GM04503 (cell line): ENCODE measurements at places on chromosomes 7 and 10.

- no peak for DNase-seq
Observed at GRCh38 chr10:15609246-15609645, 110.5 kb downstream of the ITGA8 start.

DNA sequence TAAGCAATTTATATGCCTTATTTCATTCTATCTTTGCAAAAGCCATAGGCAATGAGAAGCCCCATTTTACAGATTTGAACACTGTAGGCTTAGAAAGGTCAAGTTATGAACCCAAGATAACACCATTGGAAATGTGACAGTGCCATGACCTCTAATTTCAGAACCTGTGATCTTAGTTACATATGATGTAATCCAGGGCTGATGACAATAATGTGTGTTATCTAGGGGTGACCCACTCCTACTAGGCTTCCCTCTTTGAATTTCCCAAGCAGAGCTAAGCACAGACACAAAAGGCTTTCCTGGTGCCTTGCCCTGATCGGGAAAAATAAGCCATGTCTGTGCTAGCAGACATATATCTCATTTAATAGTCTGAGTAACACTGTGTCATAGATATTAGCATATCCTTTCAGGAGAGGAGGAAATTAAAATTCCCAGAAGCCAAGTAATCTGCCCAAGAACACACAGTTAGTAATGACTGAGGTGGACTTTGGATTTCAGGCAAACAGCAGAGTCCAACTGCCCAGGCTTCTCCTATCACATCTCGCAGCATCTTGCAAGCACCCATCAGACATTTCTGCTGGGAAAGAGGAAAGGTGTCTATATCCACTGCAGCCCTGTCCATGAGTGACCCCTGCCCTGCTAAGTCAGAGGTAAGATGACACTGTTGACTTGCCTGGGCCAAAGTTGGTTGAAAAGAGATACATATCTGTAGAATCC, 2.8 kb upstream of the TECTB start:
- DNase-seq = no peak

- DNase-seq = no peak
Observed at GRCh38 chr7:83446102-83446669, 202.8 kb downstream of the SEMA3E start.

DNA sequence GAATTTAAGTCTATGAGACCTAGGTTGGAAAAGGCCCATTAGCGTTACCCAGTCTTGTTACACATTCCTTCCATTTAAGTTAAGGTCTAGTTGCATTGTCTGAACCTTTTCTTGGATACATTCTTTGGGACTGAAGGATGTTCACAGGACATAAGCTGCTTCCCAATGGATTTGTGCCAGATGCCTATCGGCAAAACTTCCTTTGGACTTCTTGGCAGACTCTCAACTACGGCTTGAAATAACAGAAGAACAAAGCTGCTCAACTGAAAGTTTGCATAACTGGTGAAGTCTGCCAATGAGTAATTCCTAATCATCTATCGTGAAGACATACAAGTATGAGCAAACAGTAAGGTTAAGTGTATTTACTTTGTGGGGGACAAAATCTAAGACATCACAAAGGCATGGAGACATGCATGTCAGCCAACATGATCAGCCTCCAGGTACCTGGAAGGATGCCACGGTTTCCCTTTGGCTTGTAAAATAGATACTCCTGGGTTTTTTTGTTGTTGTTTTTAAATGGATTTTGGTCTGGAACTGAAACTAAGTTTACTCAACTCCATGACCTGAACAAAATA, 35.4 kb downstream of the MALSU1 start:
- peak; percentile 93 for DNase-seq

DNA sequence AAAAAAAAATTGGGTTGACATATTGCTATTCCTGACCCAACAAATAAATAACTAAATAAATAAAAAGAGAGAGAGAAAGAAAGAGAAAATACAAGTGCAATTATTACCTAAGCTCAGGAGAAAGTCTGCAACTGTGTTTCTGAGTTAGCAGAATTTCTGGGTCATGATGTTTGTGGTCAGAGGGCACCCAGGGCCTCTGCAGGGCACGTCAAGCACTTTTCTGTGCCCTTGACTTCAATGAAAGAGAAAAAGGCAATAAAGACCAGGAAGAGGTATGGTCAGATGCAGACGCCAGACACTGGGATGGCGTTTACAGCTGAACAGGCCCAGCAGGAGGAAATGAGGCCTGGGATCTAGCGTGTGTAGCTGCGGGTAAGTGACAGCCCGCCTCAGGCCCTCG, 160.9 kb upstream of the GDF10 start:
- no peak for DNase-seq

- peak; percentile 98 for DNase-seq
Observed at GRCh38 chr10:63699785-63700613, 178.8 kb downstream of the REEP3 start.

DNA sequence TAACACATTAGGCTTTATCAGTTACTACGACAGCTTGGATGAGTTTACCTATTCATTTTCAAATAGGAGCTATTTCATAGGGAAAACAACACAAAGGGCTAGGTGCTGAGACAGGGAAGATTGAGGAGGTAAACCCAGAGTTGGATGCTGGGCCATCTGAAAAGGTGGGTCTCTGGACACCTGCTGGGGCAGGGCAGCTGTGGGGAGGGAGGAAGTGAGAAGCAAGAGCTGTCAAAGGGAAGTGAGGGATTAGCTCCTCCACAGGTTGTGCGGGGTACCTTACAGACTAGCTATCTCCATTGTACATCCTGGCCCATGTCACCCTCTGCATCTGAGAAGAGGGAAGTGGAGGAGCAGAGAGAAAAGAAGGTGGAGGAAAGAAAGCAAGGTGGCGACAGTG, 48.9 kb downstream of the BLNK start:
- no peak for DNase-seq

DNA sequence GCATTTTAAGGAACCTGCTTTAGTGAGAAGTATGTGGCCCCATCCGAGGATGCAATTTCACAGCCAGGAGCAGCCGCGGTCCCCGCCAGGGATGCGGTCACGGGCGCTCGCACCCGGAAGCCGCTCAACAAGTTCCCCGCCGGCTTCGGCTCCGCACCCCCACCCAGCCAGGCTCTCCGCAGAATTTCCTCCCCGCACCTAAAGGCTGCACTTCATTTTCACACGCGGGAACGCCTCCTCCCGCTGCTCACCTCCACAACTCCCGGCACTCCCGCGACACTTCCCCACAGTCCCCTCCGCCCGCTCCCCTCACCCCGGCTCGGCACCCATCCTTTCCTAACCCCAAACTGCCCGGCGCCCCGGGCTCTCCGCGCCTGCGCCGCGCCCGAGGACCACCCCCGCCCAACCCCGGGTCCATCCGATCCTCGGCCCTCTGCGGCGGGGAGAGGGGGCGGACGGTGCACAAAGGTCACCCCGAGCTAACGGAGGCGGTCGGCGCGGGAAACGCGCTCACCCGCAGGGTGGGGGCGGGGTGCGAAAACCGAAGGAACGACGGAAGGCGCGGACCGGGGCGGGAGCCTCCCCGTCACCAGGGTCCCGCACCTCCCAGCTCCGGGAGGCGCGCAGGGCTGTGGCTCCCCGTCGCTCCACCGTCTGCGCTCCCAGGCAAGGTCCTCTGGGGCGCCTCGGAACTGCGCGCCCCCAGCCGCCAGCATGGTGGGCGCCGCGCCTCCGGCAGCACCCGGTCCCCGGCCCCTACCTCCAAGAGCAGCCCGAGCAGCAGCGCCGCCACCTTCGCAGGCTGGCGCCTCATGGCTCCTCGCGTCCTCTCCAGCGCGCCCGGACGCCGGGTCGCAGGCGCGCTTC, 558 bp downstream of the VOPP1 start:
- DNase-seq = no peak

- no peak for DNase-seq
Observed at GRCh38 chr7:76071316-76072242, 23.7 kb downstream of the MDH2 start.

DNA sequence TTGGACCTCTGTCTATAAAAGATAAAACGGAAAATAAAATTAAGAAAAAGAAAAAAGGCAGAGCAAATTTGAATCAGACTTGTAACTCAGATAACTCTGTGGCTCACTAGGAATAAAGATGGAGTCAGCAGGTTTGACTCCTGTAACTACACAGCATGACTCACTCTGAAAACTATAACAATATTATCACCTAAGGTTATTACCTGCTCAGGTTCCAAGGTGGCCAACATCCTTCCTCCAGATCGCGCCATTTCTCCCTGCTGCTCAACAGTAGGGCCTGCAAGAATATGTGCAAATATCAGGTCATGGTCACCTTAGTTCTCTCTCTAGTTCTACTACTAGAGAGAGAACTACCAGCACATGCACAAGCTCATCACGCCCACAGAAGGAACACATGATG, 30.0 kb downstream of the ALDH18A1 start:
- no peak for DNase-seq

- DNase-seq = no peak
Observed at GRCh38 chr7:69932034-69932628, 333.9 kb downstream of the AUTS2 start.

DNA sequence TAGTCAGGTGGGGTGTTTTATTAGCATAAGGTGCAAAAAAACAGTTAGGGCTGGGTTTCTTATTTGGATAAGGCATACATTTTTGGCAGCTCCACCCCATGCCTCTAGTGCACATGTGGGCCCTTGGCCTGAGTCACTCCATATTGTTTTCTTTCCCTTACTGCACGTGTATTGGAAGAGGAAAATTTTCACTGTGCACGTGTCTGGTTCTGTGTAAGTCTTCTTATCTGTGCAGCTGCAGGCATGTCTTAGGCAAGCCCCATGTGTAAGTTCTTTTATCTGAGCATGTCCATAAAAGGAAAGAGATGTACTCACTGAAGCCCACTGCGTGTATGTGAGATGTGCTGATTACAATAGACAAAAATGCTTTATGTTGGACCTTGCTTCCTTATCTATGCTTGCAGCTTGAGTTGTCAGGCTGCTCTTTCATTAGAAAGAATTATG, 540.3 kb upstream of the IGFBP3 start:
- no peak for DNase-seq

DNA sequence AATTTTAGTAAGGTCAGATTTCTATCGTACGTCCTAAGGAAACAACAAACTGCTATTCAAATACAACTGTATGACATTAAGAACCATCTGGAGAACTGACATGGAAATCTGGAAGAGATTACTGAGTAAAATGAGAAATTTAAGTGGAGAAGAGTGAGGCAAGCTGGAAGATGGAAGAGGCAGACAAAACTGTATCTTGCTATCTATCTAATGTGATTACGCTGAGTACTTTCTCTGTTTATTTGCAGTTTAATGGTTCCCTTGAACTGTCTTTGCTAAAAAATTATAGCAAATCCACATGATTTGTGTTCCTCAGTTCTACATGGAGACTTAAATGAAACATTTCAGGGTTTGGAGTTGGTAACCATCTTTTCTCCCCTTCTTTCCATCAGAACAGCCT, 927.1 kb upstream of the MBL2 start:
- no peak for DNase-seq

DNA sequence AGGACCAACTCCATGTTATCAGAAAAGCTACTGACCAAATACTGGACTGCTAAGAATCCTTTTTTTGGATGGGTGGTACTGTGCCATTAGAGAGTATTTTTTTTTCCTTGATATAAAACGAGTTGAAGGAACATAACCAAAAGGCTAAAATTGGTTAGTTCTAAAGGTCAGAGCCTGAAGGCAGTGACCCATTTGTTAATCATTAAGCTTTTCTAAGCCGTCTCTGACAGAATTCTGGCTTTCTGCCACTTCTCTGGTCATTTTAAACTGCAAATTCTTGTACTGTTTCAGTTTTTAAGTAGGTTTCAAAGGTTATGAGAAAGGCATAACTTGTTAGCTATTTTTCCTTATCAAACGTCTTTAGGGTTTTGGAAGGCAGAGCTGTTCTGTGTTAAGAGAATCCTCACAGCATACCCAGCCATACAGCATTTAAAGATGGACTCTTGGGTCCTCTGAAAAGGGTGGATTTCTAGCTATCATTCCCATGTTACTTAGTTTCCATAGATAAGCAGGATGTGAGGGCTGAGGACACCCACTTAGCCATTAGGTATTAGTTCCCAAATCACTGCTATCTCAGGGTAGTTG, 196.8 kb downstream of the RNLS start:
- DNase-seq = no peak

DNA sequence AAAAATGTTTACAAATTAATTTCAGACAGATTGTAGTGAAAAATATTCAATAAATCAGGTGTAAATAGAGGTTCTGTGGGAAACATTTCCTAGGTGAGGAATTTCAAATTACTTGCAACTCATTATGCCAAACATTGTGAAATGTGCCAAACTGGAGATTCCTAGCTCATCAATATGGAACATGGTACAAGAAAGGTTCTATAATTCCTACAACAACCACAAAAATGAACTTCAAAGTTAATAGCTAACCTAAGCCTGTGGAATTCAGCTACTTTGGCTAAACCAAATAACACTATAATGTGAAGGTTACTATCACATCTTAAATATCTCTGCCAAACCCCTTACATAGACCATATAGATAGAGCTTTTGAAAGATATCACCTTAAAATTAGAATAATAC, 223.3 kb upstream of the HGF start:
- no peak for DNase-seq

DNA sequence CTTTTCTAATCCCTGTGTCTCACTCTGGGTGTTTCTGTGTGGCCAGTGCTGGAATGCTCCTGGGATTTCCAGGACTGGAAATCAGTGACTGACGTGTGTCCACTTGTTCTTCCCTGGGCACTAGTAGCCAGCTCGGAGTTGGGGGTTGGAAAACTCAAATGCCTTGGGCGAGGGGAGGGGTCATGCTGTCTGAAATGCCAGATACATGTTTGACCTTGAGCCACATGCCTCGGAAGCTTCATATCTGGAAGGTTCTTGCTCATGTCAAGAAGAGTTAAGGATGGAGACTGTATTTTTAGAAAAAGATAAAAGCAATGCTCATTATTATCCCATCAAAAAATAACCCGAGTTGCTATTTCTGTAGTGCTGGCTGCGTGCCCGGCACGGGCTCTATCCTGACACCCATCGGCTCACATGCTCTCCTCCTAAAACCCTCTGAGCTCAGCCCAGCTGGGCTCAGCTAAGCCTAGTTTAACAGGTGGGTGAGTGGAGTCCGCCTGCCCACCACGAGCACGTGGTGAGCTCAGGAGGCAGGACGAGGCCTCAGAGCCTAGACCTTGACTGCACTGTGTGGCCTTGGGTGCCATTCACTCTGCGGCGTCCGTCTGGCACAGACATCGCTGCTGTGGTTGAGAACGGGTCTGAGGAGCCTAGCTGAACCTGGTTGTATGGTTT, 6.4 kb downstream of the DPYSL4 start:
- no peak for DNase-seq

GRCh38 chr10:95782318-95782717, 26.4 kb downstream of the ENTPD1 start:
- no peak for DNase-seq

DNA sequence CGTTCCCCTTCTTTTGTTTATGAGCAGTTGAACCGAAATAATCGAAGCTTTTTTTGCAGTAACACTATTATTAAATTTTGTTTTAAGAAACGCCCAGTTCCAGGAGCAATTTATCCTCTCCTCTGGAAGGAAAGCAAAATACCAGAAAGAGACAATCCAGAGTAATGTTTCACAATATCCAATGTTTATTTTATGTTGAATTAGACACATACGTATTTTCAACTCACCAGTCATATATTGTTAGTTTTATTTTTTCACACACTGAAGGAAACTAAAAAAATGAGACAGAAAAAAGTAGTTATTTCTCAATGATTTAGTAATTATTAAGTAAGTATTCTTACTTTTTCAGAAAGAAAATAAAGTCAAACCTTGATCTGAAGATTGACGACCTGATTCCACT, 85.1 kb downstream of the MYOF start:
- no peak for DNase-seq
